ENCODE measurements at places on chromosomes 4 and X. TPM values are rescaled to one million over a fixed set of nuclear protein-coding genes. Genes with fewer than 3 reads are reported as not detected.

The SPANXC gene
- not detected for total RNA-seq

The TDO2 gene
- total RNA-seq, result 4.1 TPM

The RASGEF1B gene
- total RNA-seq, result 17.7 TPM

The EFHC2 gene
- total RNA-seq, result 5.1 TPM
